ENCODE measurements at places on chromosomes 13 and 19. TPM values are rescaled to one million over a fixed set of nuclear protein-coding genes. Genes with fewer than 3 reads are reported as not detected.
A peak's percentile ranks its signal among the peaks of the same experiment; 100 is the strongest.

DNA sequence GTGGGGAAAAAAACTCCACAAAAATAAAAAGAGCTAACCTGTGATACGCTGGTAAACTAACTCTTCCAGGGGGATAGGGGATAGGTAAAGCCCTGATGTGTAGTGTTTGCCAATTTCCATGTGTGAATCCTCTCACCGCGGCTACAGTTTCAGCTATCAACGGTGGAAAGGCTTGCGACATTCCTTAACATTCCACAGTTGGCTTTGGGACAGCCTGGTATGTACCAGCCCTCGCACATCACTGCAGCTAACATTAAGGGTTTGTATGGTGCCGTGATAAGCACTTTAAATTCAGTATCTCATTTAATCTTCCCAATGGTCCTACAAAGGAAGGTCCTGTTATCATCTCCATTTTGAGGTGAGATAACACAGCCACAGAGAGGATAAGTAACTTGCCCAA, 112.4 kb downstream of the KATNAL1 start:
- no peak for DNase-seq

- DNase-seq, result peak; percentile 65
Observed at GRCh38 chr19:480016-480855, 16.1 kb upstream of the MADCAM1 start.

- peak; percentile 35 for DNase-seq
Observed at GRCh38 chr13:95180513-95181245, 120.6 kb downstream of the ABCC4 start.

DNA sequence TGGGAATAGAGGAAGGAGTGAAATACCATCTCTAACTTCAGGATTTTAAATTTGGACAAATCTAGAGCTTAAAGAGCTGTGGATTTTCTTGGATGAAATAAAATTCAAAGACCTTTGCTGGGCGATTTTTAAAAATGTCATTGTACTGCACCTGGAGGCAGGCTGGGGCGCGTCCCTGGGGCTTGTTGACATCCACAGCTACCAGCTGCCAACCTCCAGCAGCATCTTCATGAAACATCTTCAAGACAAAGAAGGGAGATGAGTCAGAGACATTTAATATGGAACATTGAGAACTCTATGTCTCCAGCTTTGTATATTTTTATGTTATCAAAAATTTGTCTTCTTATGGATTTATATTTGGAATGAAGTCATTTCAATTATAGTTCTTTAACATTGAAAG, 132.5 kb downstream of the NALCN start:
- no peak for DNase-seq

DNA sequence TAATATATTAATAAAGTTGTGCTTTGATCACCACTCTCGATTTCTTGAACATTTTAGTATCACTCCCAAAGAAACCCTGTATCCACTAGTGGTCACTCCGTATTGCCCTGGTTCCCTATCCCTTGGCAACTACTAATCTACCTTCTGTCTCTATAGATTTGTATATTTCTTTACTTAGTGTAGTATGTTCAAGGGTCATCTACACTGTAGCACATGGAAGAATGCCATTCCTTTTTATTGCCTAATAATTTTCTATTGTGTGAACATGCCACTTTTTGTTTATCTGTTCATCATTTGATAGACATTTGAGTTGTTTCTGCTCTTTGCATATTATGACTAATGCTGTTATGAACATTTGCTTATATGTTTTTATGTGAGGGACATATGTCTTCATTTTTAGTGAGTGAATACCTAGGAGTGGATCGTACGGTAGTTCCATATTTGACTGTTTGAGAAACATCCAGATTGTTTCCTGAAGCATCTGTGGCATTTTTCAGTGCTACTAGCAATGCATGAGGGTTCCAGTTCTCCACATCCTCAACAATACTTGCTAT, 254.0 kb downstream of the GPC6 start:
- no peak for DNase-seq

GRCh38 chr19:18507727-18508440, 14.0 kb downstream of the ELL start:
- DNase-seq, result peak; percentile 66

GRCh38 chr13:100244431-100244830, 155.5 kb downstream of the PCCA start:
- DNase-seq, result no peak

GRCh38 chr13:74299721-74300120, 165.5 kb upstream of the KLF12 start:
- DNase-seq, result no peak

The NEK5 gene
- total RNA-seq, result not detected
